ENCODE measurements at places on chromosomes 3 and 15. TPM values are rescaled to one million over a fixed set of nuclear protein-coding genes. Genes with fewer than 3 reads are reported as not detected.

KLHL40 gene
- 159 TPM for total RNA-seq

TASOR gene
- 134 TPM for total RNA-seq

EIF1B gene
- total RNA-seq = 13.8 TPM

HTR3C gene
- total RNA-seq = not detected
